RCC 7860 (cell line): ENCODE measurements at places on chromosomes 6 and 20.

GRCh38 chr20:20225325-20226043, 142.4 kb upstream of the INSM1 start:
- no peak for DNase-seq

DNA sequence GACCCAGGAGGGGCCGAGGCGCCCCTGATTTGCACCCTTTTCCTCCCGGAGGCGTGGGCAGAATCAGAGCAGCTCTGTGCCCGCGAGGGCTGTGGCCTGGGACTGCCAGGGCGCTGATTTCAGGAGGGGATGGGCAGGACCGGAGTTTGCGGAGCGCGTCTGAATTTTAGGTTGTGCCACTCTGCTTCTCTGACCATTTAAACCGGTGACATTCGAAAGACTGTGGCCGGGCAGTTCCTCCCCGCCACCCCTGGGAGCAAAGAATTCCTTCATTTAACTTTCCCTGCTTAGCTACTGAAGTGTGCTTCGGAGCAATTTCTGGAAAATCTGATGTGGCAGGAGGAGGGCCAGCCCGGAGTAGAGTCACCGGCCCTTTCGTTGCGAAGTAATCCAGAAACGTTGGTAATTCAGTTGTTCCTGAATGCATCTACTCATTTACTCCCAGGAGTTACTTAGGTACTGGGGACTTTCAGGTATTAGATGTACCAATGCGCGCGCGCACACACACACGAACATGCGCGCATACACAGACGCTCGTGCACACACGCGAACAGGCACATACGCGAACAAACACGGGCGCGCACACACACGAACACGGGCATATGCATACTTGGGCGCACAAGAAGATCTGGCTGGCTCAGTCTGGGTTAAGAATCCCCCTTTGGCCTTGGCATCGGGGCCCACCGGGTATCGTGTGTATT, 568 bp downstream of the CCDC170 start:
- no peak for DNase-seq

DNA sequence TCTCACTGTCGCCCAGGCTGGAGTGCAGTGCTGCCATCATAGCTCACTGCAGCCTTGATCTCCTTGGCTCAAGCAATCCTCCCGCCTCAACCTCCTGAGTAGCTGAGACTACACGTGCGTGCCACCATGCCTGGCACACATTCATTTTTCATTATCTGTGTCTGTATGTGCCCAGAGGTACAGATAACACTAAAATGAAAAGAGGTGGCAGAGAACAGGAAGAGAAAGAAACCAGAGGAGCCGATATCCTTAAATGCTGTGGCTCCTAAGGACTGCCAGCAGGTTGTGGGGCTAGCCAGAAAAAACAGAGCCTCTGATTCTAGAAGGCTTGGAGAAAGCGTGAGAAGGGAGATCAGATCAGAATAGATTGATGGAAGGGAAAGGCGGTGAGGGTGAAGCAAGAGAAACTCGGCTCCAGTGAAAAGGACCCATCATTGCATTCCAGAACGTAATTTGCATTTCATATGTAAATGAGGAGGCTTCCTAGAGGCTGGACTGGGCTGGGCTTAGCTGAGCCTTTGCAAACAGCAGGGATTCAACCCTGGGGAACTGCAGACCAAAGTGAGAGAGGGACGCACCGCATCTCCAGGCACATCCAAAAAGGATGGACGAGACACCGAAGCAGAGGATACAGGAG, 64.2 kb downstream of the GCNT2 start:
- DNase-seq: no peak

DNA sequence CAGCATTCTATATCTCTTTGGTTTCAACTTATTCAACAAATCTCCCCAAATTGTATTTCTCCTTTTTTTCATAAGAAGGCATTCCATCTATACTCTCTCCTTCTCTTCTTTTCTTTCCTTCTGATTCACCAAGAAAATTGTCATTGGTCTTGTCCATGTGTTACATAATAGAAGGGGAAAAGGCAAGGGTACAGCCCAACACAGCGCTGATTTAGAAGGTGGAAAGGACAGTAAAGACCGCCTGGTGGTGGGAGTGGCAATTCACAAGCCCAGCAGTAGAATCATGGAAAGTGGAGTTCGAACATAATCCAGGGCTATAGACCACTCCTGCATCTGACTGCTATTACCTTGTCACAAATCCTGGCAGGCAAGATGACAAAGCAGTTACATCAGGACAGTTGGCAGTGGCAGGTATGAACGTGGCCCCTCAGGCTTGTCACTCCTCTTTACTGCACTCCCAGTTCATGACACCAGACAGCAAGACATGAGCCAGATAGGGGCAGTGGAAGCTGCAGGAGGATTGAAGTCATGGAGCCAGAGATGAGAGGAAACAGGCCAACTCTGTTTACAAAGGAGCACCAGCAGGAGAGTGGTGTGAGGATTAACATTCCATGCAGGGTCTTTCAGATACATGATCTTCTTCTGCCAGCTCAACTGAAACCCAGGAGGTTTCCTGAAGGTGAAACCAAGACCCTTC, 2.1 kb upstream of the TNFAIP3 start:
- no peak for DNase-seq

GRCh38 chr20:46755483-46756413, 46.3 kb downstream of the SLC2A10 start:
- DNase-seq: no peak
